Activated T-helper 1 cell treated with anti-CD3 and anti-CD28 coated beads, Interleukin-12 subunit alpha, Interleukin-12 subunit beta, Interleukin-2, Interleukin-4 antibody, amounts not matched to agents 30 ng/mL and 10 ng/mL and 1 ng/mL, durations not matched to agents 14 hours and 24 hours and 36 hours (primary cell): ENCODE measurements at places on chromosomes 12 and 14.
A peak's percentile ranks its signal among the peaks of the same experiment; 100 is the strongest.

- H3K36me3 ChIP-seq = no peaks in the 10 kb centered on the region
- no peaks in the 10 kb centered on the region for H3K4me1 ChIP-seq
- H3K27me3 ChIP-seq = no peaks in the 10 kb centered on the region
- DNase-seq = no peak
These were observed 14.4 kb upstream of the SERPINA10 start for GRCh38 chr14:94307410-94307992.

DNA sequence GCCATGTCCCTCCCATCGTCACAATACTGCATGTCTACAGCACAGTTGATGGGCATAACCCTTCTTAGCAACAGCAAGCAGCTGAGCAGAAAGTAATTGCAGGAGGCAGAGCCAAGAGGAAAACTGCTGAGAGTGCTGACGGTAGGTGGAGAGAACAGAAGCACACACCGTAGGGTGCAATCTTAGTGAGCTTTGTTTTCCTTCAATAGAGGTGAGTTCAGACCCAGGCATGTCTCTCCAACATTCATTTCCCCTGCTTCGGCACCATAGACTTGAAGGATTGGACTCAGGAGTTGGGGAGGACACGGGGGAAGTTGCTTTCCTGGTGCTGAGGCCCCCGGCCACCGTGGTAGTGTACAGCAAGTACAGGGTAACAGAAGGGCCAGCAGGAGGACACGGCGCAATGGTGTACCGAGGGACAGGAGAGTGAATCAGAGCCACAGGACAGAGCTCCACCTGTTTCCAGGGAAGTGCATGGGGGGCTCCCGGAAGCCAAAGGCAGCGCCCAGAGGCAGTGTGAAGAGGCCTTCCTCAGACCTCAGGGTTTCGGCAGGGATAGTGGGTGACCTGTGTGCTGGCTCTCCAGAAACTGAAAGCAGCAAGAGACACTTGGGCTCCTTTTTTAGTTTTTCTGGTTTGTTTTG is 36.3 kb upstream of the SINHCAF start:
- H3K27me3 ChIP-seq = peaks cover 2% of the 10 kb centered on the region
- no peaks in the 10 kb centered on the region for H3K36me3 ChIP-seq

DNA sequence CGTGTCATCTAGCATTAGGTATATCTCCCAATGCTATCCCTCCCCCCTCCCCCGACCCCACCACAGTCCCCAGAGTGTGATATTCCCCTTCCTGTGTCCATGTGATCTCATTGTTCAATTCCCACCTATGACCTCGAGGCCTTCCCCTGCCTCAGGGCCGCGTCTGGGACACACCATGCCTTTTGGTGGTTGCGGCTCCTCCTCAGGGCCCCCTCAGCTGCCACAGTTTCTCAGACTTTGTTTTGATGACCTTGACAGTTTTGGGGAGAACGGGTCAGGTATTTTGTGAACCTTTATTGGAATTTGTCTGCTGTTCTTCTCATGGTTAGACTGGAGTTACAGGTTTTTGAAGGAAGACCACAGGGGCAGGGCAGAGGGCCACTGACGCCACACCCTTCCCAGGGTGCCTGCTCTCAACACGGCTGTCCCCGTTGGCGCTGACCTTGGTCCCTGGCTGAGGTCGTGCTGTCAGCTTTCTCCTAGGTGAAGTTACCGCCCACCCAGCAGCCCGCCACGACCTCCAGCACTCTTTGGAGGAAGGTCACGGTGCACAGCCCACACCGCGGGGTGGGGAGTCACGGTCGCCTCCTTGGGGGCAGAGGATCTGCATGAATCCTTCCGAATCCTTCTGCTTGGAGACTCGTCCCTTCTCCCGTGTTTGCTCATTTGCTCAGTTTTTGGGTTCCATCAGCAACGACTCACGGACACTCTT is 130.5 kb downstream of the KIF26A start:
- peaks cover under 1% of the 10 kb centered on the region for H3K27me3 ChIP-seq
- DNase-seq = no peak
- H3K36me3 ChIP-seq = no peaks in the 10 kb centered on the region
- H3K27ac ChIP-seq = no peak overlapping the region

GRCh38 chr12:6326316-6327228 is 15.3 kb downstream of the TNFRSF1A start:
- H3K4me3 ChIP-seq = no peak overlapping the region
- no peak for DNase-seq
- peaks cover 38% of the 10 kb centered on the region for H3K36me3 ChIP-seq
- H3K27ac ChIP-seq = no peak overlapping the region
- H3K4me1 ChIP-seq = peaks cover 27% of the 10 kb centered on the region

GRCh38 chr12:57233357-57234232 is 4.1 kb downstream of the SHMT2 start:
- peaks cover 56% of the 10 kb centered on the region for H3K4me1 ChIP-seq
- no peak overlapping the region for H3K4me3 ChIP-seq
- peaks cover 17% of the 10 kb centered on the region for H3K27me3 ChIP-seq

DNA sequence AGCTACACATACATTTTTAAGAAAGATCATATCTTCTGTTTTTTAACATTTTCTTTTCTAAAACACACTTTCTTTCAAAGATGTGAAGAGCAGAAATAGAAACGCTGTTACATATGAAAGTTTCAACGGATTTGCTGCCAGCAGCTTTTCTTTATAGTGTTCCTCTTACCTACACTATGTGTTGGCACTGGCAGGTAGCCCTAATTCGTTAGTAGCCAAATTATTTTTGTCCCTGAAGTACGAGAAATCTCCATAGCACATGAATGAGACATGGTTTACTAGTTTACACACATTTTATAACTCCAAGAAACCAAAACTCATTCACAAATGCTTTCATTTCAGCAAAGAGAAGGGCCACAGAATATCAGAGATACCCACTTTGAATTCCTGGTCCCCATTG is 6.6 kb downstream of the SOX5 start:
- no peak for DNase-seq
- no peak overlapping the region for H3K4me3 ChIP-seq
- H3K36me3 ChIP-seq = no peaks in the 10 kb centered on the region
- no peaks in the 10 kb centered on the region for H3K4me1 ChIP-seq
- H3K27ac ChIP-seq = no peak overlapping the region

DNA sequence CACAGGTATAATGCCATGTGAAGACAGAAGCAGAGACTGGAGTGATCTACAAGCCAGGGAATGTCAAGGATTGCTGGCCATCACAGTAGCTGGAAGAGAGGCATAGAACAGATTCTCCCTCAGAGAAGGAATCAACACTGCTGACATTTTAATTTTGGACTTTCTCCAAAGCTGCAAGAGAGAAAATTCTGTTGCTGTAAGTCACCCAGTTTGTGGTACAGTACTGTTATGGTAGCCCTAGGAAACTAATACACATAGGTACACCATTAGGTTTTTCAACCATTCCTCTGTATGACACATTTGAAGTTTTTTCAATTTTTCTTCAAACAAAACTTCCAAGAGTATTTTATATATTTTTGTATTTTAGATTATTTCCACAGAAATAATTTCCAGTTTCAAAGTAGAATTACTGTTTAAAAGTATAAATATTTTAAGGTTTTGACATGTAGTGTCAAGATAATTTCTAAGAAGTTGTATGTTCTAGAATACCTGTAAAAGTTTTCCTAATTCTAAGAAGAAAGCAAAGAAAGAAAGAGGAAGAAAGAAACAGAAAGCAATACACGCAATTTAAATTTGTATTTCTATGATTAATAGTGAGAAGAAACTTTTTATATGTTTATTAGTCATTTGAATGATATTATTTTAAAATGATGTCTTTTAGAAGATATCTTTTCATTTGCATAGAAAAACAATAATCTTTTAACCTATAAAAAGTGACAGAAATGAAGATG is 64.9 kb upstream of the CATSPERB start:
- no peak overlapping the region for H3K4me3 ChIP-seq
- peaks cover 38% of the 10 kb centered on the region for H3K36me3 ChIP-seq
- H3K27me3 ChIP-seq = no peaks in the 10 kb centered on the region
- peaks cover 5% of the 10 kb centered on the region for H3K4me1 ChIP-seq
- no peak overlapping the region for H3K27ac ChIP-seq

- no peak overlapping the region for H3K27ac ChIP-seq
- H3K4me1 ChIP-seq = peaks cover 6% of the 10 kb centered on the region
- H3K27me3 ChIP-seq = no peaks in the 10 kb centered on the region
- no peak for DNase-seq
- H3K36me3 ChIP-seq = peaks cover 57% of the 10 kb centered on the region
These were observed 11.6 kb downstream of the EIF2B1 start for GRCh38 chr12:123621619-123622530.

DNA sequence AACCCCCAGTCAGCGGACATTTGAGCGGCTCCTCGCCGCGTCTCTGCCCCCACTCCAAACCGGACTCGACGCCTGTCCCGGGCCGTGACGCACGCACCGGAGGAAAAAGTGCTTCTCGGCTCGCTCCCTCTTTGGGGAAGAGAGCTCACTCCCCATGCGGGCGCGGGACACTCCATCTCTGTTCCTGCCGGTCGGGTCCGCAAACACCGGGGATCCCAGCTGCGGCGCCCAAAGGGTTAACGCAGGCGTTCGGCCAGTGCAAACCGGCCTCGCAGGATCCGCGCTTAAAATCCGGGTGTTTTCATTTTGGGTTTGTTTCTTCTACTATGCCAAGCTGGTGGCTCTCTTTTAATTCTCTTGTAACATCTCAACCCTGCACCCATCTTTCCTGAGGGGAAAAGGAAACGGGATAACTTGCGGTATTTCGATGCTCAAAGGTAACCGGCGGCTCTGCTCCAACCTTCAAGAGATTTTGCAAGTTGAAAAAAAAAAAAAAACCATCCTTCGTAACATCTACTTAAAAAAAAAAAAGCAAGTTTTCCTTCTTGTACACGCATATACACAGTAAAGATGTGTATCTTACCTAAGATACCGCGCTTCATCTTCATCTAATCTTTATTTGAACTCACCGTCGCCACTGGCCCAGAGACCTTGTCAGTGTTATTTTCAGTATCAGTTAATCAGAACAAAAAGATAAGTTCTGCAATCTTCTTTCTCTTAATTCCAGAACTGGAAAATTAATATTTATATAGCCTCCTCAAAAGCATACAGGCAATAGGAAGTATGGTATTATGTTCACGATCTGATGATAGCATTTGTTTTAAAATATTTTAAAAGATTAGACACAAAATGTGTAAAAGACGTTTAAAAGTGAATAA is 1.6 kb upstream of the ATP2B1 start:
- H3K27me3 ChIP-seq = peaks cover 31% of the 10 kb centered on the region
- H3K4me3 ChIP-seq = peak overlapping the region; percentile 81
- H3K4me1 ChIP-seq = peaks cover 25% of the 10 kb centered on the region

DNA sequence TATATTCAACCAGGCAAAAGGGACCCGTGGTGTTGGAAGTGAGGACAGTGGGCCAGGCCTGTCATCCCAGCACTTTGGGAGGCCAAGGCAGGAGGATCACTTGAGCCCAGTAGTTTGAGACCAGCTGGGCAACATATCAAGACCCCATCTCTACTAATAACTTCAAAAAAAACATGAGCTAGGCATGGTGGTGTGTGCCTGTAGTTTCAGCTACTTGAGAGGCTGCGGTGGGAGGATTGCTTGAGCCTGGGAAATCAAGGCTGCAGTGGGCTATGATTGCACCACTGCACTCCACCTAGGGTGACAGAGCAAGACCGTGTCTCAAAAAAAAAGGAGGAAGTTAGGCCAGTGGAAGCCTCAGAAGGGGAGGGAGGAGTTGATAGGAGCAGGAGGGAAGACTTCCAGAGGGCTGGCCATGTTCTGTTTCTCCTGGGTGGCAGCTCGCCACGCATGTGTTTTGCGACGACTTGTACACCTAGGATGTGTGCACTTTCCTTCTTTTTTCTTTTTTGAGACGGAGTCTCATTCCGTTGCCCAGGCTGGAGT is 10.1 kb downstream of the SLC25A29 start:
- H3K4me1 ChIP-seq = no peaks in the 10 kb centered on the region
- H3K36me3 ChIP-seq = no peaks in the 10 kb centered on the region
- H3K27ac ChIP-seq = no peak overlapping the region

GRCh38 chr14:29663281-29663801 is 264.3 kb downstream of the PRKD1 start:
- DNase-seq = no peak
- H3K36me3 ChIP-seq = no peaks in the 10 kb centered on the region
- no peaks in the 10 kb centered on the region for H3K4me1 ChIP-seq

- H3K4me3 ChIP-seq = no peak overlapping the region
- no peak overlapping the region for H3K27ac ChIP-seq
- no peak for DNase-seq
- H3K4me1 ChIP-seq = no peaks in the 10 kb centered on the region
These were observed 90.4 kb downstream of the CCDC92 start for GRCh38 chr12:123882161-123882705.

DNA sequence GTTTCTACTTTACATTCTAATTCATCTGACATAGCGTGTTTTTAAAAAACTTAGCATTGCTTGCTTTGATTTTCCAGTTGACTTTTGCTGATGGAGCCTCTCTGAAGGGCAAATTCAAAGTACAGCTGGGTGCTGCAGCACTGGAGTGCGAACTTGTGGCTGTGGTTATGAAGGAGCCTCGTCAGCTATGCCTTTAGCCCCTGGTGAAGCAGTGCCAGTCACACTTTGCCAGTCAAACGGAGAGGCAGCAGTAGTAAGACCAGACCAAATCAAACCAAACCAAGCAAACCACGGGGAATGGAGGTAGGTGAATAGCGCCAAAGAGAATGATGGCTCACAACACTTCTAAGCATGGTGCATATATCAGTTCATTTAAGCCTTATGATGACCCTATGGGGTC is 15.1 kb upstream of the SLC38A2 start:
- H3K4me1 ChIP-seq = peaks cover 79% of the 10 kb centered on the region
- H3K27me3 ChIP-seq = no peaks in the 10 kb centered on the region

GRCh38 chr14:48747561-48748089 is 838.6 kb downstream of the RPS29 start:
- no peak overlapping the region for H3K27ac ChIP-seq
- H3K36me3 ChIP-seq = no peaks in the 10 kb centered on the region
- no peaks in the 10 kb centered on the region for H3K27me3 ChIP-seq
- no peak for DNase-seq
- H3K4me1 ChIP-seq = no peaks in the 10 kb centered on the region

GRCh38 chr14:97198813-97199212 is 401.6 kb downstream of the VRK1 start:
- H3K36me3 ChIP-seq = peaks cover 2% of the 10 kb centered on the region
- no peak overlapping the region for H3K27ac ChIP-seq
- H3K4me1 ChIP-seq = no peaks in the 10 kb centered on the region
- no peak overlapping the region for H3K4me3 ChIP-seq
- no peak for DNase-seq

DNA sequence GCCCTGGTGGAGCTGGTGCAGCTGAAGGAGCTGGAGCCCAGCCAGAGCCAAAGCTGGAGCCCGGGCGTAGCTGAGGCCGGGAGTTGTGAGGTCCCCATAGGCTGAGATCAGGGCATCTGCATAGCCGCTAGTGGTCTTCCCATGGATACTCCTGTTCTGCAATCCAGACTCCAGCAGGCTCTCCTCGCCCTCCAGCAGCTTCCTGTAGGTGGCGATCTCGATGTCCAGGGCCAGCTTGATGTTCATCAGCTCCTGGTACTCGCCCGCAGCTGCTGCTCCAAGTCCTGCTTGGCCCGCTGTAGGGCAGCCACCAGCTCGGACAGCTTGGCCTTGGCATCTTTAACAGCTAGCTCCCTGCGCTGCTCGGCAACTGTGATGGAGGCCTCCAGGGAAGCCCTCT is 966.1 kb downstream of the FSCB start:
- H3K4me1 ChIP-seq = no peaks in the 10 kb centered on the region
- no peaks in the 10 kb centered on the region for H3K36me3 ChIP-seq
- H3K4me3 ChIP-seq = no peak overlapping the region
- no peak overlapping the region for H3K27ac ChIP-seq
- DNase-seq = no peak
